ENCODE measurements at places on chromosomes 7 and 10.

GRCh38 chr10:50554376-50554994 is 69.3 kb downstream of the SGMS1 start:
- no peak for DNase-seq

DNA sequence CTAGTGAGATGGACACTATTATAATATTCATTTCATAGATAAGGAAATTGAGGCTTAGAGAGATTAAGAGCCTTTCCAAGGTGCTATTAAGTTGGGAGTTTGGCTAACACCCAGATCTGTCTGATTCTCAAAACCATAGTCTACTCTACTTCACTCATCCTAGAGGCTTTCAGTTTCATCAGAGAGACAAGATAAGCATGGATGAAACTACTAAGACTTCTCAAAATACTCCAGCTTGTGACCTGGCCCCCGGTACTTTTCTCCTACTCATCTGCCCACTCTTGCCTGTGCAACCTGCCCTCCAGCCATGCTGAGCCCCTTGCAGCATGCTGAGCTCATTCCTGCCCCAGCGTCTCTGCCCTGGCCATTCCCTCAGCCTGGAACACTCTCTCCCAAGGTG is 12.2 kb upstream of the SLC35B4 start:
- no peak for DNase-seq

DNA sequence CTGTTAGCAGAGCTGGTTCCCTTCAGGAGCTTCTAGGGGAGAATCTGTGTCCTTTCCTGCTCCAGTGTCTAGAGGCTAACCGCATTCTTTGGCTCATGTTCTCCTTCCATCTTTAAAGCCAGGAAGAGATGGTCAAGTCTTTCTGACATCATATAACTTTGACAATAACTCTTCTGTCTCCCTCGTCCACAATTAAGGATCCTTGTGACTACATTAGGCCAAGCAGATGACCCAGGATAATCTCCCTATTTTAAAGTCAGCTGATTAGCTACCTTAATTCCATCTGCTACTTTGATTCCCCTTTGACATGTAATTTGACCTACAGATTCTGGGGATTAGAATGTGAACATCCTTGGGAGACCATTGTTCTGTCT is 28.1 kb upstream of the SLC26A4 start:
- no peak for DNase-seq

DNA sequence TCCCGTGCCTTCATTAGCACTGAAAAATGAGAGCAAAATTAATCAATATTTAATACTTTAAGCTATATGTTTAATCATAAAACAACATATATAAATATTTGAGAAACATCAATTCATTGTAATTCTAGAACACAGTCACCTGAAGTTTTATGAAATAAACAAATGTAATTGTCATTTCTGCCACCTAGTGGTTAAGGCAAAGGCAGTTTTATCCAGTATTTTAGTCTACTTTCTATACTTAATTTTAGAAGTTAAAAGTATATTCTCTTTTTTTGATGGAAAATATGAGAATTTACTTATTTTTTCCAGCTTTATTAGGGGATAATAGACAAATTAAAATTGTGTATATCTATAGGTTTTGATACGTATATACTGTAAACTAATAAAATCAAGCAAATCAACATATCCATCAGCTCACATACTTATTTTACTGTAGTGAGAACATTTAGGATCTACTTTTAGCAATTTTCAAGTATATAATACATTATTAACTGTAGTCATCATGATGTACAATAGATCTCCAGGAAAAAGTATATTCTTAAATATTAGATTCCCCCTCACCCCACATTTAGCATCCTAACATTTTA is 16.9 kb downstream of the PCGF6 start:
- DNase-seq: no peak

DNA sequence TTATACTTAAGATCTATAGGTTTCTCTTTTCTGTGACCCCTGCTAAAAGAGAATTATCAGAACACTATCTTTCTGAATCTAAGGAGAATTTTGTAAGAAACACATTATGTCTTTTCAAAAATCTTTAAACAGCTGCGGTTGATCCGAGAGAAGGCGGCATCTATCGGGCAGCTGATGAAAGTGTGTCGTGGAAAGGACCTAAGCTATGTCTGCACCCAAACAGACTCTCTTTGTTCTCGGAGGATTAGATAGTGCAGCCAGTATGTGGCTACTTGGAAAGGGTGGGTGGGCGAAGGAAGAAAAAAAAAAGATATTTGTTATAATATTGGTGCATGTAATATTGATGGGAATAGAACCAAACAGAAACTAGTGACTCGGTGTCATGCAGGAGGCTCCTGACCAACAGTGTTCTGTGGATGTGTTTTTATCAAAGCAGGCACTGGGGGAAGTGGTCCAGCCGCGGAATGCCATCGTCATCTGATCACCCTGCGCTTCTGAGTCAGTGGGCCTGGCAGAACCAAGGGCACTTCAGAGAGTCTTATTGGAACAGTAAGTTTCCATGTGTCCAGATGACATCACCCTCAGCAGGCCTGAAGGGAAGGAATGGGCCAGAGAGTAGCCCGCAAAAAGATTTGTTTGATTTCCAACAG is 509.7 kb upstream of the AKR1E2 start:
- DNase-seq: no peak

- DNase-seq: no peak
These were observed 22.7 kb downstream of the OGDHL start for GRCh38 chr10:49739426-49739825.

GRCh38 chr10:31723106-31723750 is 205.4 kb downstream of the ARHGAP12 start:
- DNase-seq: no peak

DNA sequence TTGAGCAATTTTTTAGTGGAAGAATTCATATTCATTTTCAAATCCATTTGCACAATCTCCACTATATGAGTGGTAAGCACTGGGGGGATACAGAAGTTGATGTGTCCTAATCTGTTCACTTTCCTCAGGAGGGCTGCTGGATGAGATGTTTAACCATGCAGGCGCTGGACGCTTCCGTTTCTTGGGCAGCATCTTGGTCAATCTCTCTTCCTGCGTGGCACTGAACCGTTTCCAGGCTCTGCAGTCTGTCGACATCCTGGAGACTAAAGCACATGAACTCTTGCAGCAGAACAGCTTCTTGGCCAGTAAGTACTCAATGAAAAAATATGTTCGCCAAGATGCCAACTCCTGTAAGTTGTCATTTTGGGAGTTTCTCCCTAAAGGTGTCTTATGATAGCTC is 179.3 kb downstream of the ABCA13 start:
- DNase-seq: no peak

DNA sequence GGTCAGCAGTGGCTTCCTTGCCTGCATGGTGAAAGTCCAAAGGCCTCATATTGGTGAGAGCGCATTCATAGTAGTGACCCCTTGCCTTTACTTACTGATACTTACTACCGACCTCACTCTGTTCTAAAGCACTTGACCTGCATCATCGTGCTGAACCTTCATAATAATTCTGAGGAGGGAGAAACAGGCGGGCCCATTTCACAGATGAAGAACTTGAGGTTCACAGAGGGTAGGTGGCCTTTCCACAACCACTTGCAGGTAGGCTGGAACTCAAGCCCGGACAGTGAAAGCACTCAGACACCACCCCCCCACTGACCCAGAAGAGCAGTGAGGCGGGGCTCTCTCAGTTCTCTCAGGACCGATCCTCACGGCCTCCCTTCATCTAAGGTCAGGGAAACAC is 149.4 kb upstream of the CHST15 start:
- DNase-seq: no peak

- DNase-seq: no peak
These were observed 750.1 kb upstream of the SORCS1 start for GRCh38 chr10:107914450-107915214.

DNA sequence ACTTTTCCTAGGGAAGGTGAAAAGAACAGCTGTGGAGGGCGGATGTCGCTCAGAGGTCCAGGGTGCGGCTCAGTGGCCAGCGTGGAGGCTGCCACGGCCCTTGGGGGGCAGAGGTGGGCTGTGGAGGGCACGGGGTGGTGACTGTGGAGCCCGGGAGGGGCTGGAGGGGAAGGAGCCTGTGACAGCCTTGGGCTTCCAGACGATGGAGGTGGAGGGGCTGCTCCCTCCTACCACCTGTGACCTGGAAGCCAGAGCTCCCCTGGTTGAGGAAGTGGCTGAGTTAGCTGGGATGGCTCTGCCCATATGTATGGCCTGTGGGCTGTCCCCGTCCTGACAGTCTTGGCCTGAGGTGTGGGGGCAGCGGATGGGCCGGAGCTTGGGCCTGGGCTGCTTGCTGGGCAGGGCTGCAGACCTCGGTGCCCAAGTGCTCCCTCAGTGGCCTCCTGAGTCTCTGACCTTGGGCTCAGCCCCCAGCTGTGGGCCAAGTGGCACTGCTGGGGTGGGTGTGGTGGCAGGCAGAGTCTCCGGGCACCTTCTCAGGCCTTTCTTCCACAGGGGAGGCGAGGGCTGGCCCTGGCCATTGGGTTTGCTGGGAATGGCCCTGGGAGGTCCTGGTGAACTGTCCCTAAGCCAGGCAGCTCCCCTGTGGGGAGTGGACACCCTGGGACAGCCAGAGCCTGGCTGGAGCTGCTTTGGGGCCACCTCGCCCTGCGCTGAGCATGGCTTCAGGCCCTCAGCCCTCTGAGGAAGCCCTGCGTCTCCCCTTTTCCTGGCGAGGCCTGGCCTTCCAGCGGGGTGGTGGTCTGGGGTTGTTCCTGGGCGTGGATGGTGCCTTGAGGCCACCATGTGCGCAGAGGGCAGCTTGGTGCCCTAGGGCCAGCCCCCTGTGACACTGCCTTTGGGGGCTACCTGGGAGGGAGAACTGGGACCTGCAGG is 3.9 kb downstream of the BRI3 start:
- no peak for DNase-seq

DNA sequence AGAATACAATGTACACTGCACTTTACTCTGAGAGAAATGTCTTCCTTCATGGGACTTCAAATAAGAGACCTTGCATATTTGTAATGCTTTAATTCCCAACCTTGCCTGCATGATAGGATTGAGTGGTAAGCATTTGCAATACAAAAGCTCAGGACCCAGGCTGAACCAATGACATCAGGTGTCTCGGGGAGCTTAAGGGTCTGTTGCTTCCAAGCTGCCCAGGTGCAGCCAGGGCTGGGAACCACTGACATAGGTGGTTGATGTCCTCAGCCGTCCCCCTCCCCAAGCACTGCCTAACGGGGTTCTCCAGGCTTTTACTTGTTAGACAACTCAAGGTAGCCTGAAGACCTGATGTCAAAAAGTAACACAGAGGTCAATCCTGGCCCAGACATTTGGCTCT is 29.1 kb downstream of the FIGNL1 start:
- no peak for DNase-seq

DNA sequence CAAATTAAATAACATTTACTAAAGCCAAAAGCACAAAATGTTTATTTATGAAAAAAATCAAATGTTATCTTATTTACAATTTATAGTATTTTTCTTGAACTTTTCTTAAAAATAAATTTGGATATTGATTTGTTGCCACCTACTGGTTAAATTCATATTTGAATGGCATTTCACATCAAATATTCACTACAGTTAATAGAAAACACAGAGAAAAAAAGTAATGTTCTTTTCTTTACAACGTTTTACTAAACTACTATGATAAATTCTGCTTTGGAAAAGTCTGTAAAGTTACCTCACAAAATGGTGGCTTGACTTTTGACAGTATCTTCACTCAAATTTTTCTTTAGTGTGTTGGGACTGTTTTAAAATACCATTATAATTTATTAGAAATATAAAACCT is 52.7 kb downstream of the SRPK2 start:
- DNase-seq: no peak

DNA sequence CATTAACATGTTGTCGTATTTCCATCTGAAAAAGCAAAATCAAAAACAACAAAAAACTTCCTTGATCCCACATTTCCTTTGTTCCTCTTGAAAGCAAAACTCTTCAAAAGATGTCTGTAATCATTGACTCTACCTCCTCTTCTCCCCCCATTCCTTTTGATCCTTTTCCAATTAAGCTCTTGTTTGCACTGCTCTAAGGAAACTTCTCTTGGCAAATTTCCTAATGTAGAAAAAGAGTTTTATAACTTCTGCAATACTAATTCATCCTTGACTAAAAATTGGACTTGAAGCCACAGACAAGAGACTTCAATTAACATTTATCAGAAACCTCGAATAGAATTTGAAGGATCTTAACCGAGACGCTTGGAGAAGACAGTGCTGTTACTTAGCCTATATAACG is 317.1 kb upstream of the SEMA3C start:
- no peak for DNase-seq

GRCh38 chr10:51602326-51602725 is 97.1 kb downstream of the CSTF2T start:
- no peak for DNase-seq

GRCh38 chr7:112421666-112422486 is 28.4 kb upstream of the IFRD1 start:
- no peak for DNase-seq

DNA sequence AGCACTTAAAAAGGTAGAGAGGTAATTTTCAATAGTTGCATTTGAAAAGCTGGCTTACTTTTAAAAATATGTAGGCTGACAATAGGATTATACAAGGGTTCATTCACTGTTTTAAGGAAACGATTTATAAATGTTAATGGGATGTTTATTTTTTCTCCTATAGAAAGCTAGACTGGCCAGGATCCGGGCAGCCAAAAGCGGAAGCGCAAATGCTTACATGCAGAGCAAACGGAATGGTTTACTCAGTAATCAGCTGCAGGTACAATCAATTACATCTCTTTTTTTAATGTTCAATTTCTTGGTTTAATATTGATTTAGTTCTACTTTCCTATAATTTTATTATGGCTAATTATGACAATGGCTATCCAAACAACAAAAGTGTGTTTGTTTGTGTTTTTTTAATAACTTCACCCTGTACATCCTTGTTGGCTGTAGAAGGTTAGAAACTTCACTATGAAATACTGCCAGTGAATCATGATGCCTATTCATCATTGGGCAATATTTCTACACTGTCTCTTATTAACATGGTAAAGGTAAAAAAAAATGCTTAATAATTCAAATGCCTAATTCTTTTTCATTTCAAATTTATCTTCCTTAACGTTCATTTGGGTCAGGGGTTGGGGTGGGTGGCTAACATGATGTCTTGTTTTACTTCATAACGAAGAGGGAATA is 116.4 kb downstream of the TSPAN12 start:
- no peak for DNase-seq

GRCh38 chr7:154869436-154869835 is 133.5 kb downstream of the PAXIP1 start:
- no peak for DNase-seq

DNA sequence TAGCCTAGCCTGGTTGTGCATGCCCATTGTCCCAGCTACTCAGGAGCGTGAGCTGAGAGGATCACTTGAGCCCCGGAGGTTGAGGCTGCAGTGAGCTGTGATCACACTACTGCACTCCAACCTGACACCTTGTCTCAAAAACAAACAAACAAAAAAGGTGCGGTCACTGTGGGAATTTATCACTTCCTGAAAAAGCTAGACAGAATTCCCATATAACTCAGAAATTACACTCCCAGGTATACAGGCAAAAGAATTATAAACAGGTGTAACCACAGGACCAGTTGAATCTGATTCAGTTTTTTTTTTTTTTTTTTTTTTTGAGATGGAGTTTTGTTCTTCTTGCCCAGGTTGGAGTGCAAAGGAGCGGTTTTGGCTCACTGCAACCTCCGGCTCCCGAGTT is 3.2 kb upstream of the OGDH start:
- DNase-seq: no peak

All from stimulated activated CD4-positive, alpha-beta T cell treated with anti-CD3 and anti-CD28 coated beads, Interleukin-1b, Interleukin-23, amount 100 ng/mL, for 48 hours (primary cell).